ENCODE measurements at places on chromosomes 4 and X.

DNA sequence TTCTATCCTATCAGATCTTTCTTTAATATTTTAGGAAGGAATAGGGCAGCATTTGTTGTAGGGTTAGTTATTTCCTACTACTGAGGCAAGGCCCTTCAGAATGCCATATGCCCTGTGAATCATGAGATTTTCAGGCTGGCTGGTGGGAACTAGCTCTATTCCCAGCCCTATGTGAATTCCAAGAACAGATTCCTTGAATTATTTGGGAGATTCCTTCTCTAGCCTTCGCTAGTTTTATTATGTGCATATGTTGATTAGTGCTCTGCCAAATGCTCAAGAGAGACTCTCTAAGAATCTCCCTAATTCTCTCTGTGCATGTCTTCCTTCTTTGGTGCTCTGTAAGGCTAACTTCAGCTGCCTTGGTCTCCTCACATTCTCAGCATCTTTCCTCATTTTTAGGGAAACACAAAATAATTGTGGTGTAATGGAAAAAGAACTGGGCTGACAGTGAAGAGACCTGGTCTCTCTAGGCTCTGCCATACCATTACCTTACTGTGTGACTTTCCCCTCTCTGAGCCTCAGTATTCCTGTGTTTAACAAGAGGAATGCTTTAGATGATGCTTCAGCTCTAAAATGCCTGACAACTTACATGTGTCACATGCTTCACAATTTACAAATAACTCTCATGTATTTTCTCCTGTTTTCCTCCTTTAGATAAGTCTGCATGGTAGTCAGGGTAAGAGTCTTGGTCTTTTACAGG lies 79.7 kb downstream of the VMA21 start:
- DNase-seq = no peak

GRCh38 chr4:123709336-123709735 lies 312.7 kb downstream of the SPRY1 start:
- DNase-seq = no peak

DNA sequence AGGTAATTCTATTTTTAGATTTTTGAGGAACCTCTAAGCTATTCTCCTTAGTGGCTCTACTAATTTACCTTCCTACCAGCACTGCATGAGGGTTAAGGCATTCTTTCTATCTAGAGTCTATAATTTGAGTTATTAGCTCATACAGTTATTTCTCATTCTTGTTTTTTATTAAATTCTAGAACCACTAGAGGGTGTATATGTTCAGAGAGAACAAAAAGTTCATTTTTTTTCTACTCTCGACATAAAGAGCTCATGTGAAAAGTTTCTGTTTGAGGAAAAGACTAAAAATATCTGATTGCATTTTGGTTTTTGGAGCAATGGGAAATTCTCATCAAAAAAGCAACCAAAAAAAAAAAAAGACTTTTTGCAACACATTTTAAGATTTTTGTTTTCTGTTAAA lies 57.0 kb upstream of the LRAT start:
- no peak for DNase-seq

DNA sequence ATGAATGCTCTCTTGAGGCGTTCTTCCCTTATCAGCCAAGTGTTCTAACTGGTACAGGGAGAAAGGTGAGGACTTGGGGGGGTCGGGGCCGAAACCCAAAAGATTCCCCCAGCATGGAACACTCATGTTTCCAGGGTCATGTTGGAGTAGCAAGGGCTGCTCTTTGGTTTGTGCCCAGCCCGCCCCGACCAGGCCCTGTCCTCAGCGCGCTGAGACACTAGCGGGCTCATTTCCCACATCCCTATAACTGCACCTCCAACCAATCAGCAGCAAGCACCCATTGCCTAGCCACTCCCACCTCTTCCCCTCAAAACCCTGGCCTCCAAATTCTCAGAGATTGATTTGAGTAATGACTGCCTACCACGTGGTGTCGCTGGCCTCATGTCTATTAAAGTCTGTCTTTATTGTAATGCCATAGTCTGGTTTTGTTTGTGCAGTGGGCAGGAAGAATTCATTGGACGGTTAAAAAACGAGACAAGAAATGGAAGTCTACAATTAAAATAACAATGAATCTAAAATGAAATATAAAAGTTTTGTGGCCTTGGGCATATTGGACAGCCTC lies 1928.4 kb downstream of the STIM2 start:
- no peak for DNase-seq

Measured in activated T-cell treated with anti-CD3 and anti-CD28 coated beads for 1 hour (primary cell).